ENCODE measurements at places on chromosomes 13 and 19. TPM values are rescaled to one million over a fixed set of nuclear protein-coding genes. Genes with fewer than 3 reads are reported as not detected.

DNA sequence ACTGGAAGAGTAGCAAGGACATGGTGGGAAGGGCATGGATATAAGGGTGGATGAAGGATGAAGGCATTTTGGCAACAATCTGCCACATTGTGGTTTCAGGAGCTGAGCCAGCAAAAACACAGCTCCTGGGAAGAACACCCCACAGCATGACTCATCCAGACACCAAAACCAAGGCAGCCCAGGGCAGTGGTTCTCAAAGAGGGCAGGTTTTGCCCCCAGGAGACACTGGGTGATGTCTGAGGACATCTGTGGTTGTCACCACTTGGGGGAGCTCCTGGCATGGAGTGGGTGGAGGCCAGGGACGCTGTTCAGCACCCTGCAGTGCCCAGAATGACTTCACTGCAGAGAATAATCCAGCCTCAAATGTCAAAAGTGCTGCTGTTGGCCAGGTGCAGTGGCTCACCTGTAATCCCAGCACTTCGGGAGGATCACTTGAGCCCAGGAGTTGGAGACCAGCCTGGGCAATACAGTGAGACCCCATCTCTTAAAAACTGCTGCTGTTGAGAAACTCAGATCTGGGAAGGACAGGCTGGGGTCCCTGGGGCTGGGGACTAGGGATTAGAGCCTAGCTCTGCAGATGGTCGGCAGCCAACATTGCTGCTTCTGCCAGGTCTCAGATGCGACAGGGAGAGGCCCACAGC lies 16.1 kb downstream of the ZFR2 start:
- DNase-seq: peak; percentile 31

DNA sequence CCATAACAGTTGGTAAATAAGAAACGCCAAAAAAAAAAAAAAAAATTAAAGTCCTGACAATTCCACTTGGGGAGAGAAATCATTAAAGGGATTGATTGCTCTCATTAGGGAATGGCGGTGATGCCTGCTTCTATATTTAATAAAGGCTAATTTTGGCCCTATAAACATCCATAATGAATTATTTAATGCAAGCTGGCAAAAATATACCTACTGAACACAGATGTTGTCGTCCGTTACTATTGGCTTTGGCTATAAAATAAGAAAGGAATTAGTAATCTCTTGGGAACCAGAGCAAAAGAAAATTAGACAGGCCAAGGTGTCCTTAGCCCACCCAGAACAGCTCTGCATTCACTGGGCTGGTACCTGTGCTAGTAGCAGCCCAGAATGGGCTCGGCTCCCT lies 717.3 kb downstream of the DIAPH3 start:
- DNase-seq: no peak

DNA sequence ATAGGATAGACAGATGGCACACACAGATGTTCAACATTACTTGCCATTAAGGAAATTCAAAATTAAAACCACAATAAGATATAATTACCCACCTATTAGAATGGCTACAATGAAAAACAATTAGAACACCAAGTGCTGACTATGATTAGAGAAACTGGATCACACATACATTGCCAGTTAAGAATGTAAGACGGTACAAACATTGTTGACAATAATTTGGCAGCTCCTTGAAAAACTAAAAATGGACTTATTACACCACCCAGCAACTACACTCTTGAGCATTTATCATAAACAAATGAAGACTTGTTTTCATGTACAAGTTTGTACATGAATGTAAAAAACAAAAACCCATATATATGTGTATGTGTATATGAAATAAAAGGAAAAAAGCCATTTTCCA lies 13.7 kb downstream of the ZNF461 start:
- DNase-seq: no peak

Gene CCNA1
- 3.8 TPM for total RNA-seq

Gene OR4F17
- total RNA-seq: 0.25 TPM

Gene MIPEP
- total RNA-seq: 28.1 TPM

Gene MADCAM1
- total RNA-seq: 3.9 TPM

Gene RASIP1
- total RNA-seq: 5.2 TPM

Gene KLK12
- total RNA-seq: not detected

Gene PRR22
- total RNA-seq: 3.0 TPM
